Transverse colon (tissue), 4 donors: ENCODE measurements at places on chromosomes 1 and 21. TPM values are rescaled to one million over a fixed set of nuclear protein-coding genes. Genes with fewer than 3 reads are reported as not detected.

Gene KCNE2
- total RNA-seq, result not detected

Gene MMEL1
- total RNA-seq, result not detected

Gene HLCS
- total RNA-seq, result 44.5 TPM

Gene SPRR2G
- total RNA-seq, result not detected

Gene ADAMTS4
- total RNA-seq, result 2.4 TPM

Gene SMPDL3B
- 64.3 TPM for total RNA-seq

Gene C1orf52
- 7.4 TPM for total RNA-seq

Gene KCNH1
- 0.55 TPM for total RNA-seq

GRCh38 chr1:163161337-163161736, 41.4 kb downstream of the RGS5 start:
- H3K4me1 ChIP-seq, result peaks cover 7% of the 10 kb centered on the region
- H3K36me3 ChIP-seq, result no peaks in the 10 kb centered on the region
- H3K27me3 ChIP-seq, result no peaks in the 10 kb centered on the region
- H3K4me3 ChIP-seq, result no peak overlapping the region

DNA sequence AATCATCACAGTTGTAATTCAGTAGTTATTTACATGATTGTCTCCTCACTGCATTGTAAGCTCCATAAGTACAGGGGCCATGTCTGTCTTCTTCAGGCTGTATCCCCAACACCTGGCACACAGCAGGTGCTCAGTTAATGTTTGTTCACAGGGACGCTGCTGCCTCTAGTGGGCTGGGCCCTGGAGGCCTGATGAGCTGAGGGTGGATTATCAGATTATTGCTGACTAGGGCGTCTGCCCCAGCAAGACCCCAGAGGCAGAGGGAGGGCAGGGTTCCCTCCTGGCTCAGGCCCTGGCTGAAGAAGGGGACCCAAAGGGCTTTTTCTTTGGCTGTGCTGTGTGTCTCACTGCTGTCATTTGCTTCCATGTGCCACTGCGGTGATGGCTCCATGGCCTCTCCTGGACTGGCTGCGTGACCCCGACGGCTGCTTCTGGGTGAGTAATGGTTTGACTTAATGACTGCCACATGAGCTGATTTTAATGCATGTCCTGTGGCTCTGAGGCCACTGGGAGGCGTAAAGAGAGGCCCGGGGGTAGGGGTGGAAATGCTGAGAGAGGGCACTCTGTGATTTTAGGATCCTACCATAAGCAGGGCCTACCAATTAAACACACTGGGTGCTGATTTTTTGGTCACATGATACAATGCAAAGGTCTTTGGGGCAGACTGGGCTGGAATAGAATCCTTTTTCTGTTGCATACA, 20.8 kb upstream of the EPB41 start:
- no peaks in the 10 kb centered on the region for H3K36me3 ChIP-seq
- H3K27me3 ChIP-seq, result no peaks in the 10 kb centered on the region
- DNase-seq, result no peak

DNA sequence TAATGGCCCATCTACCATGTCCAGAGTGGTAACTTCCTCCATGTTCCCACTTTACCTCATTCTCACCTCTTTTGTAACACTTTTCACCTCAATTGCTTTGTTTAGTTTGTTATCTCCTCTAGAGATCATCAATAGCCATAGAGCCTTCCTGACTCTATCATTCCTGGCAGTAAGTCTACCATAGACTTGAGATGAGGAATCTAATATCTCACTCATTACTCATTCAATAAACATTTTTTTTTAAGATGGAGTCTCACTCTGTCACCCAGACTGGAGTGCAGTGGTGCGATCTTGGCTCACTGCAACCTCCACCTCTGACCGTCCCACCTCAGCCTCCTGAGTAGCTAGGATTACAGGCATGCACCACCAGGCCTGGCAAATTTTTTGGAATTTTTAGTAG, 7.1 kb downstream of the NMNAT2 start:
- DNase-seq, result no peak
- H3K36me3 ChIP-seq, result no peaks in the 10 kb centered on the region
- no peak overlapping the region for H3K27ac ChIP-seq
- H3K27me3 ChIP-seq, result peaks cover 14% of the 10 kb centered on the region
- no peak overlapping the region for H3K4me3 ChIP-seq
- H3K4me1 ChIP-seq, result no peaks in the 10 kb centered on the region

GRCh38 chr1:218964471-218965185, 209.1 kb upstream of the LYPLAL1 start:
- no peak overlapping the region for H3K4me3 ChIP-seq
- H3K36me3 ChIP-seq, result no peaks in the 10 kb centered on the region
- no peaks in the 10 kb centered on the region for H3K4me1 ChIP-seq
- no peak for DNase-seq

GRCh38 chr1:61004262-61005003, 77.9 kb upstream of the NFIA start:
- no peak overlapping the region for H3K4me3 ChIP-seq
- H3K27me3 ChIP-seq, result no peaks in the 10 kb centered on the region
- DNase-seq, result no peak
- no peaks in the 10 kb centered on the region for H3K4me1 ChIP-seq
- H3K27ac ChIP-seq, result no peak overlapping the region

- H3K36me3 ChIP-seq, result no peaks in the 10 kb centered on the region
- peaks cover 5% of the 10 kb centered on the region for H3K4me1 ChIP-seq
- H3K4me3 ChIP-seq, result no peak overlapping the region
- no peak overlapping the region for H3K27ac ChIP-seq
- H3K27me3 ChIP-seq, result peaks cover 14% of the 10 kb centered on the region
- no peak for DNase-seq
These were observed 164.8 kb downstream of the PRDM2 start for GRCh38 chr1:13864760-13865159.

GRCh38 chr1:153401461-153401860, 10.6 kb upstream of the S100A8 start:
- H3K36me3 ChIP-seq, result no peaks in the 10 kb centered on the region
- DNase-seq, result no peak
- no peaks in the 10 kb centered on the region for H3K4me1 ChIP-seq
- H3K27ac ChIP-seq, result no peak overlapping the region

DNA sequence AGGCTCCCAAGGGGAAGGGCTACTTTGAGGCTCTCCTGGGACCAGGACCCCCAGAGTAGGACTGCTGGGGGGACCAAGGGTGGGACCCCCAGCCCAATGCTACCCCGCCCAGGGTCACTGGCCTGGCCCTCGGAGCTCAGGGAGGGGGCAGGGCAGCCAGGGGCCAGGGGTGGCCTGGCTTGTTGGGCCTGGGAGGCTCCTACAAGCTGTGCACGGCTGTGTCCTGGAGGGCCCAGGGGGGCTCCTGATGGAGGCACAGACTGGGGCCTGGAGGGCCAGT, 2.2 kb downstream of the HES4 start:
- H3K27me3 ChIP-seq, result peaks cover 64% of the 10 kb centered on the region
- H3K4me1 ChIP-seq, result peaks cover 42% of the 10 kb centered on the region
- H3K27ac ChIP-seq, result no peak overlapping the region
- no peak overlapping the region for H3K4me3 ChIP-seq
- H3K36me3 ChIP-seq, result no peaks in the 10 kb centered on the region

GRCh38 chr1:241947354-241947753, 10.2 kb upstream of the BECN2 start:
- no peaks in the 10 kb centered on the region for H3K36me3 ChIP-seq
- H3K27me3 ChIP-seq, result no peaks in the 10 kb centered on the region
- no peak for DNase-seq
- H3K4me3 ChIP-seq, result no peak overlapping the region

- H3K27me3 ChIP-seq, result no peaks in the 10 kb centered on the region
- no peaks in the 10 kb centered on the region for H3K36me3 ChIP-seq
- no peak for DNase-seq
- no peak overlapping the region for H3K4me3 ChIP-seq
- no peak overlapping the region for H3K27ac ChIP-seq
These were observed 25.5 kb downstream of the IL10RB start for GRCh38 chr21:33291686-33292085.

DNA sequence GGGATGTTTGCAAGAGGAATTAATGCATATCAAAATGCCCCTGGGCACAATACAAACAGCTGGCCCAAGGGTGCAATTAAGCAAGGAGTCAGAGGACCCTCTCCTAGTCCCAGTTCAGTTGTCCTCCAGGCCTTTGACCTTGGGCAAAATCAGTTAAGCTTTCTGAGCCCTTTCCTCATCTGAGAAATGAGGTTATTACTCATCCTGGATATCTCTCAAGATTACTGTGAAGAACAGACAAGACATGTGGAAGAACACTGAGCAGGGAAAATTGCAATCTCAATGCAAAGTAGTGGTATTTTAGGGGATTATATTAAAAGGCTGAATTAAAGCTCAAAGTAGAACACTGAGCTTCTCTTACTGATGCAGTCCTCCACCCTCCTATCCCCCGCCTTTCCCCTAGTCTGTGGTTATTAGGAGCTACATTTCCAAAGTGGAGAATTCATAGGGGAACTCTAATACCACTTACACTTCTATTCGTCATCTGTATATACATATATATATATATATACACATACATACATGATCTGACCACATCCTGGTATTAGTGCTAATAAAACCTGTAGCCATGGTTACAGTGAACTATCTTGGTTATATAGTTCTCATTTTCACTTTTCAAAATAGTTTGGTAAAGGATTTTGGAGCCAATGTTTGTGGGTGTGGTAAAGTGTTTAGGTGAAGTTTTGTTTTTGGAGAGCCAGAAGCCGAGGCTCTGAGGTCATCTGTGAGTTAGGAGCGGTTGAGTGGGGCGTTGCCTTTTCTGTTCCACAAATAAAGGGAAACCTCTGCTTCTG, 18.1 kb downstream of the KIAA0040 start:
- no peak for DNase-seq
- no peaks in the 10 kb centered on the region for H3K27me3 ChIP-seq
- no peak overlapping the region for H3K27ac ChIP-seq
- H3K36me3 ChIP-seq, result no peaks in the 10 kb centered on the region

- H3K27me3 ChIP-seq, result no peaks in the 10 kb centered on the region
- H3K36me3 ChIP-seq, result no peaks in the 10 kb centered on the region
- peak overlapping the region; percentile 81 for H3K27ac ChIP-seq
- no peak overlapping the region for H3K4me3 ChIP-seq
- H3K4me1 ChIP-seq, result peaks cover 10% of the 10 kb centered on the region
- peak; percentile 30 for DNase-seq
These were observed 24.5 kb downstream of the IRF2BP2 start for GRCh38 chr1:234585330-234586055.

DNA sequence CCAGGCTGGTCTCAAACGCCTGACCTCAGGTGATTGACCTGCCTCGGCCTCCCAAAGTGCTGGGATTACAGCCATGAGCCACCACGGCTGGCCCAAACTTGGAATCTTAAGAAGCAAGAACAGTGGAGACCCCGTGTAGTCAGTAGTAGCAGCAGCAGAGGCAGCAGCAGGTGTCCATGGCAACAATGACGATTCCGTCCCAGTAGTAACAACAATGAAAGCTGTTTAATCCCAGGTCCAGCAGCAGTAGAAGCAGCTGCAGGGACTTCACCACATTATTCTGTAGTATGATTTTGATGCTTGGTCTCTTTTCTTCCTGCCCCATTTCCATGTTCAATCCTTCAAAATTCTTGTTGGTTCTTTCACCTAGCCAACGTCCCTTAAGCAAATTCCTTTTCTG, 69.6 kb upstream of the KCTD3 start:
- no peak overlapping the region for H3K27ac ChIP-seq
- no peak overlapping the region for H3K4me3 ChIP-seq
- H3K4me1 ChIP-seq, result no peaks in the 10 kb centered on the region
- H3K27me3 ChIP-seq, result no peaks in the 10 kb centered on the region
- no peak for DNase-seq
- H3K36me3 ChIP-seq, result no peaks in the 10 kb centered on the region

DNA sequence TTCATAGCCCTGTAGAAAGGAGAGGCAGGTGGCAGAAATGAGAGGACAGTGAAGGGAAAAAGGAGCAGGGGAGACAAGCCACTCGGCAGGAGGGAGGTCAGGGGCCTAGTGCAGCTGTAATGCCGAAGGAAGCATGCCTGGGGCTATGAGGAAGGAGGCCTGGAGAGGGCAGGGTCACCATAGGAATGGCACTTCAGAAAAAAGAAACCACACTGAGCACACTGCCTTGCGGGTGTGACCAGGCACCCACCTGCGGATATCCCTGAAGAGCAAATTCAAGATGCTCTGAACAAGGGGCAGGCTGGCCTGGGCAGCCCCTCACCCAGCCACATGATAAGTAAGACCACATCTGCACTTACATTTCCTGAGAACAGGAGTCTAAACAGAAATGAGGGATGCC, 104.7 kb downstream of the JAK1 start:
- no peak overlapping the region for H3K27ac ChIP-seq
- H3K4me1 ChIP-seq, result no peaks in the 10 kb centered on the region
- DNase-seq, result peak; percentile 29

DNA sequence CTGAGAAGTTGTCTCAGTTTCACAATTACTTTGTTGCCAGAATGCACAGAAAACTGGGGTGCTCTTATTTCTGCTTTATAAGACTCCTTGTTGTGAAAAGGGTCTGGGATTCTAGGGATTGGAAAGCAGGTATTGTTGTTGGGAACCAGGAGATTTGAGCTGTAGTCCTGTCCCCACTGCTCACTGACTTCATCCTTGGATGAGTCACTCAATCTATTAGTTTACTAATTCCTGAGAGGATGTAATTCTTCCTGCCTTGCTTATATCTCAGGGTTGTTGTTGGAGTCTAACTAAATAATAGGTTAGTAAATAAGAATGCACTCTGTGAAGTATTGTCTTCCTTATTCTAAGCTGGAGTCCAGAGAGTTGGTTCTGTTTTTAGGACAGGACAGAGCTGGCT, 172.5 kb upstream of the GALNT2 start:
- no peaks in the 10 kb centered on the region for H3K36me3 ChIP-seq
- no peaks in the 10 kb centered on the region for H3K4me1 ChIP-seq
- no peak for DNase-seq
- peaks cover 8% of the 10 kb centered on the region for H3K27me3 ChIP-seq
- no peak overlapping the region for H3K4me3 ChIP-seq

DNA sequence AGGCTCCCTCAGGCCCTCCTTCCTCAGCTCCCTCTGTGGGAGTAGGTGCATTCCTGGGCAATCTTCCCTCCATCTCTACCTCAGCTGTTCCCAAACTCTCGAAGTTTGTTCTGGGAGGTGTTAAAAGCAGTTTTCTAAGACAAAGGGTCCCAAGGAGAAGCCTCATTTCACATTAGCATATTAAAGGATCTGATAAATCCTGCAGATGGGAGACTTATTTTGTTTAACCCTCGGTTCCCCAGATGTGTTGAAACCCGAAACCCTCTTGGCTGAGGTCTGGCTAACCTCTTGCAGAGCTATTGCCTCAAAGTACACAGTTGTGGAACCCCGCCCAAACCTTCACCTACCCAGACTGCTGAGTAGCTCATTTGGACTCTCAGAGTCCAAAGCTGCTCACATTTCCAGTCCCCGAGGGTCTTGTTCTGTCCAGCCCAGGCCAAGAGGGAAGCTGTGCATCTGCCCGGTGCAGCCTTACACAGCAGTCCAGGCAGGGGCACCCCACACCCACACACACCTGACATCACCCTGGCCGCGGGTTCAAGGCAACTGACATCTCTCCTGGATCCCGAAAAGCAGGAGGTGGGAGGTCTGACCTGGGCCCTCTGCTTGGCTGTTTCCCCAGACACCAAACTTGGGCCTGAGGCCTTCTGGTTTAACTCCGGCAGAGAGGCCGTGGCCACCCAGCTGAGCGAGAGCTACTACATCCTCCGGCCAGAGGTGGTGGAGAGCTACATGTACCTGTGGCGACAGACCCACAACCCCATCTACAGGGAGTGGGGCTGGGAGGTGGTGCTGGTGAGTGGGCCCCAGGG, 19.5 kb upstream of the SELENON start:
- H3K4me1 ChIP-seq, result no peaks in the 10 kb centered on the region
- H3K4me3 ChIP-seq, result no peak overlapping the region
- DNase-seq, result peak; percentile 39
- H3K27me3 ChIP-seq, result no peaks in the 10 kb centered on the region
